ENCODE measurements at places on chromosomes 1 and 21. TPM values are rescaled to one million over a fixed set of nuclear protein-coding genes. Genes with fewer than 3 reads are reported as not detected.

The ELAPOR1 gene
- total RNA-seq, result 0.95 TPM

The THEM5 gene
- total RNA-seq, result not detected

The PEX10 gene
- 28.5 TPM for total RNA-seq

The PARS2 gene
- total RNA-seq, result 3.2 TPM

The PRKACB gene
- total RNA-seq, result 25.2 TPM

The NBPF4 gene
- not detected for total RNA-seq

The CD247 gene
- not detected for total RNA-seq

The OR2L13 gene
- total RNA-seq, result not detected

The GRIK1 gene
- under 0.01 TPM for total RNA-seq

The RNF186 gene
- total RNA-seq, result not detected

The OR2L2 gene
- not detected for total RNA-seq

Data from bronchial smooth muscle cell (primary cell).